MG63 (cell line): ENCODE measurements at places on chromosomes 12 and 14.

DNA sequence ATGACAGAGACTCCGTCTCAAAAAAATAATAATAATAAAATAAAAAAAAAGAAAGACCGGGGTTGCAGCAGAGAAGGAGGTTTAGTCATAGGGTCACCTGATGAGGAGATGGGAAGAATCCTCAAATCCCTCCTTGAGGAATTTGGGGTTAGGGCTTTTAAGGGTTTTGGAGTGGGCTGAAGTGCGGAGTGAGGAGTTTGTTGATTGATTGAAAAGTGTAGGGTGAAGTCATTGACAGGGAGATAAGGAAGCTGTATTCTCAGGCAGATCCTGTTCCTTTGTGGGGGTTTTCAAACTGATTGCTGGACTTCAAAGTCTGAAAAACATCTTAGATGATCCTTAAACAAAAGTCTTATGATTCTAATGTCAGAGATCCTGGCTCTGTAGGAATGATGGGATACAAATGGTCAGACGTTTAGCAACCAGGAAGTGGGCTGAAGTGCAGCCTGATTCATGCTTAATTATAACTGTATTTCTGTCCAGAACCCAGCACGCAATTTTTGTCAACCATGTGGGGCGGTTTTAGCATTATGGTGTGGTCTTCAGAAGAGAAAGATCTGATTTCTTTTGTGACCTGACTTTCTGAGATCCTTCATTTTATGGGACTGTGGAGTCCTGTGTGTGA lies 16.0 kb downstream of the FNTB start:
- DNase-seq, result no peak

- DNase-seq, result no peak
These were observed 9.7 kb downstream of the SCN8A start for GRCh38 chr12:51600721-51601120.

GRCh38 chr14:77177702-77178101 lies 3.9 kb upstream of the TMEM63C start:
- DNase-seq, result no peak

- no peak for DNase-seq
These were observed 8.7 kb upstream of the CLEC4E start for GRCh38 chr12:8549381-8549780.

- DNase-seq, result no peak
These were observed 173.9 kb downstream of the GXYLT1 start for GRCh38 chr12:41970744-41971143.

- no peak for DNase-seq
These were observed 564.0 kb downstream of the TRHDE start for GRCh38 chr12:72836194-72836593.

GRCh38 chr12:68951652-68952051 lies 18.7 kb upstream of the CPM start:
- no peak for DNase-seq

GRCh38 chr12:19530637-19531023 lies 91.3 kb downstream of the AEBP2 start:
- no peak for DNase-seq

GRCh38 chr12:123807670-123808069 lies 45.6 kb downstream of the DNAH10 start:
- no peak for DNase-seq

GRCh38 chr12:47209014-47209413 lies 129.3 kb upstream of the AMIGO2 start:
- DNase-seq, result no peak

- peak; percentile 14 for DNase-seq
These were observed 129.1 kb downstream of the PLXNC1 start for GRCh38 chr12:94277426-94278000.

DNA sequence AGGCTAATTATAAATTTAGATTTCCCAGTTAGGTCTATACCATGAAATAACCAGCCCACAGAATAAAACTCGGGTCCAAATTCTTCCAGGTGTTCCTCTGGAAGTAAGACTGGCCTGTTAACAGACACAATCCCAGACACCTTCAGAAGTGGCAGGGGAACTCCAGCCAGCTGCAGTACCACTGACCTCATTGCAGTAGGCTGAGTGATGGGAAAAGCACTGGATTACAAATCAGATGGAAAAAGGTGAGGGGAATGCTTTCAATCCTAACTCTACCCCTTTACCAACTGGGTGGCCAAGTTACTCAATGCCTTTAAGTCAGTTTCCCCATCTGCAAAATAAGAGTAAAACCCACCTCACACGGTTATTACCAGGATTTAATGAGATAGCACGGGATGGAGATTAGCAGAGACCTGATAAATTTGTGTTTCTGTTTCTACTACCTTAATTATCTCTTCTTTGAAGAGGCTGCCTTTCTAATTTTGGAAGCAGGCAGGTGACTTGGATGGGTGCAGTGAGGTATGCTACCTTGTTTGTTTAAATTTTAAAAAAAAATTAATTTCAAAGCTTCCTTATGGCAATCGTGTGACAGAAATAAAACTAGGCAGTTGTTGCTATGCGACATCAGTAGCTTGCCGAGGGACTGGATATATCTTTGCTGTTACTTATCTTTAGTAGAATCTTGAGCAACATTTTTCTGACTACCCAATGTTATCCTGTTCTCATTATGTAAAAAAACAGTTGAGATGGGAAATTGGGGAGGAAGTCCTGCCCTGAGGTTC lies 167.3 kb upstream of the GRIN2B start:
- no peak for DNase-seq

GRCh38 chr14:72594099-72594901 lies 299.6 kb downstream of the DPF3 start:
- DNase-seq, result no peak

DNA sequence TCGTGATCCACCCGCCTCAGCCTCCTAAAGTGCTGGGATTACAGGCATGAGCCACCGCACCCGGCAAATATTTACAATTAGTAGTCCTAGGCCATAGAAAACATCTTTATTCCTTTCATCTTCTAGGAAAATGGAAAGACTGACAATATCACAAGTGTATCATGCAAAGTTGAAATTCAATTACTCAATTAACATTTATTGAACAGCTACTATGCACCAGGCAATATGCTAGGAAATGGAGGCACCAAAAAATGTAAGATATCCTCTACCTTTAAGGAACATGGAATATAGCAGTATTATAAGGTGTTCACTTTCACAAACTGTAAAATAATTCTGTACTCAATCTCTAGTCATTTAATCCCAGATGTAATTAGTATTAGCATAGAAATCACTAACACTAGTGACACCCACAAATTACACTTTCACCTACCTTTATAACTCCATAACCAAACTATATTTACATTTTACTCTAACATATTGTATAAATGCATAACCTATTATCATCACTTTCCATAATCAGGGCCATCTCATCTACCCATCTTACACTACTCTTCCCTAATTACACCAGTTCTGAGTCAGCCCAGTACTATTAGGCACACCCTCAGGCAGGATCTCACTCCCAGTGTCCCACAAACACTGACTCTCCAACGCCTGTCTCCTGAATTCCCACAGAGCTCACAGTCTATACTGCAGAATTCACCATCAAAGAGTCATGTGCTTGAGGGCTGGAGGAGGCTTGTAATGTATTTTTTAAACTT lies 10.4 kb downstream of the CORO1C start:
- peak; percentile 43 for DNase-seq

DNA sequence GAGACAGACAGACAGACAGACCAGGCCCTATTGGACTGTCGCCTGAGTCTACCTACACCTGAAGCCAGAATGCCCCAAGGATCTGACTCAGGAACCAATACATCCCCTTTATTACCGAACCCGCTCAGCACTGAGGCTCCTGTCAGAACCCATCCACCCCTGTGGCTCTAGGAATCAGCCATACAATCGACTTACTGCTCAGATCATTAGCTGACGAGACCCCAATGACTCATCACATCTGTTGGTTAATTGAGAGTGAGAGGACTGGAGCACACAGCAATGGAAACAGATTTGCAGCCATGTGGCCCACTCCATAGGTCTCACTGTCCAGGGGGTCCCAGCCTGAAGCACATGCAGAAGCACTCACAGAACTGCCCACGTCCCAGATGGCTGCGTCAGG lies 15.2 kb downstream of the ITPK1 start:
- DNase-seq, result no peak

- DNase-seq, result no peak
These were observed 228.5 kb downstream of the VRK1 start for GRCh38 chr14:97025722-97026121.

- DNase-seq, result no peak
These were observed 24.7 kb upstream of the C14orf180 start for GRCh38 chr14:104554608-104555429.

DNA sequence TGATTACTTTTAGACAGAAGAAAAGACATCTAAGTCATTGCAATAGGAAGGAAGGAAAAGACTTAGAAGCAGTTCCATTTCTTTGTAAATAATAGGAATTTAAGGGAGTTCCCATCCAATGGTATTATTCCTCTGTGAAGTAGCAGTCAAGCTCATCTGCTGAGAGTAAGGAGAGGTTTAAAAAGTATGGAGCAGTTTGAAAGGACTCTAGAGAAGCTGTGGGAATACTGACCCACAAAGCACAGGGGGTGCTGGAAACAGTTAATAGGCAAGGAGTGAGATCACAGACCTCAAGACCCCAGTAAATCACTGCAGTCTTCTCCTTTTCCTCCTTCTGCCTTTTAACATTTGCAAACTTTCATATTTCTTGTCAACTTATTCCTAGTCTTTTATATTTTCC lies 428.5 kb downstream of the ADAMTS20 start:
- no peak for DNase-seq

- DNase-seq, result no peak
These were observed 245.7 kb downstream of the C12orf50 start for GRCh38 chr12:87783467-87783866.

DNA sequence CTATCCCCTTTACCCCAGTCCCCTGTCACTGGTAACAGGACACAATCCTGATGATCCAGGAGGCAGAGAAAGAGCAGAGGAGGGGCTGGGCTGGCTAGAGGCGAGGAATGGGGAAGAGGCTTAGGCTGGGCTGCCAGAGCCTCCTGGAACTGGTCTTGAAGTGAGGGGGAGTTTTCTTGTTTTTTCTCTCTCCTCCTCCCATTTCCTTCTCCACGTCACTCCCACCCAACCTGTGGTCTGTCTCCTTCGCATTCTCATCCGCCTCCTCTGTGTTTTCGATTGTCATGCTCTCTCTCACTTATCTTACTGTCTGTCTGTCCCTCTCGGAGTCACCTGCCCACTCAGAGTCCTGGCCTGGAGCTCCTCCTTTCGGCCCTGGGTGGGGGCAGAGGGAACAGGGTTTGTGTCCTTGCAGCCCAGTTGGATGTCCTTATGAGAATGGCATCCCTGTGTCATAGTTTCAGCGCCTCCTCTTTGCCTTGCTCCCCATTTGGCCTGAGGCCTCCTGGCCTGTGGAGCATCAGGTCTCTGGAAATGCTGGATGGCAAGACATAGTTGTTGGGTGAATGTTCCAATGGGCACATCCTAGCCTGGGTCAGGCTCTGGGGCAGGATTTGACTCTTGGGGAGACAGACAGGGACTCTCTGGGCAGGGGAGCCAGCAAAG lies 3.4 kb upstream of the KRT80 start:
- no peak for DNase-seq

GRCh38 chr14:27587103-27587502 lies 989.3 kb upstream of the NOVA1 start:
- DNase-seq, result no peak

GRCh38 chr12:118377884-118378470 lies 1.6 kb downstream of the SUDS3 start:
- DNase-seq, result no peak

GRCh38 chr12:94148739-94149118 lies 352 bp downstream of the PLXNC1 start:
- no peak for DNase-seq

DNA sequence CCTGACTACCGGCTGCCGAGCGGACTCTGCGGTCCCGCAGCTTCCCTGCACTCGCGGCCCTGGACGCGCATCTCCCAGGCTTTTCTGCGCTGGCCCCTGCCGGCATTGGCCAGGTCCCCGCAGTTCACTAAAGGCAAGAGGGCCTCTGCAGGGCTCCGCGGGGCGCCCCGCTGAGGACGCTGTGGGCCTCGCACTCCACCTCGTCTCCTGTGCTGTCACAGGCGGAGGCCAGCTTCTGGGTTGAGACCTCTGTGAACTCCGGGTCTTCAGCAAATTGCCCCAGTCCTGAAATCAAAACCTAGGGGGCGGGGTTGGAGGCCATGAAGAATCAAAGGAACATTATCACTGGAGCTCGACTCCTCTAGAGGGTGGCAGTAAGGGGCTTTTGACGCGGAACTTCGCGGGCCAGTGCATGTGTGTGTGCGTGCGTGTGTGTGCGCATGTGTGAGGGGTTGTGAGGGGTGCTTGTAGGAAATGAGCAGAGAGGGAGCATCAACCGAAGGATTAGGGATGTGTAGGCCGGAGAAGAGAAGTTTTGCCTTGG lies 68.5 kb upstream of the CAPRIN2 start:
- DNase-seq, result no peak

DNA sequence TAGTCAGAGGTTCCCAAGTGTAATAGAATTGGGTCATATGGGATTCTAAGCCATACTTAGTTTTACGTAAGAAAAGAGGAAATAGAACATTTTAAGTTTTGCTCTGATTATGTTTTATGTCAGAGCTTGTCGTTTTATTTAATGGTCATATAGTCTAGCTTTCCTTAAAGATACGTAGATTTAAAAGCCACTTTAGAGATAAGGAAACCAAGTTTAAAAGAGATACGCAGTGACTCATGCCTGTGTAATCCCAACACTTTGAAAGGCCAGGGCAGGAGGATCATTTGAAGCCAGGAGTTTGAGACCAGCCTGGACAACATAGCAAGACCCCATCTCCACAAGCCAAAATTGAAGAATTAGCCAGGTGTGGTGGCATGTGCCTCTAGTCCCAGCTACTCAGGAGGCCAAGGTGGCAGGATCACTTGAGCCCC lies 19.5 kb downstream of the MAPK1IP1L start:
- DNase-seq, result no peak

DNA sequence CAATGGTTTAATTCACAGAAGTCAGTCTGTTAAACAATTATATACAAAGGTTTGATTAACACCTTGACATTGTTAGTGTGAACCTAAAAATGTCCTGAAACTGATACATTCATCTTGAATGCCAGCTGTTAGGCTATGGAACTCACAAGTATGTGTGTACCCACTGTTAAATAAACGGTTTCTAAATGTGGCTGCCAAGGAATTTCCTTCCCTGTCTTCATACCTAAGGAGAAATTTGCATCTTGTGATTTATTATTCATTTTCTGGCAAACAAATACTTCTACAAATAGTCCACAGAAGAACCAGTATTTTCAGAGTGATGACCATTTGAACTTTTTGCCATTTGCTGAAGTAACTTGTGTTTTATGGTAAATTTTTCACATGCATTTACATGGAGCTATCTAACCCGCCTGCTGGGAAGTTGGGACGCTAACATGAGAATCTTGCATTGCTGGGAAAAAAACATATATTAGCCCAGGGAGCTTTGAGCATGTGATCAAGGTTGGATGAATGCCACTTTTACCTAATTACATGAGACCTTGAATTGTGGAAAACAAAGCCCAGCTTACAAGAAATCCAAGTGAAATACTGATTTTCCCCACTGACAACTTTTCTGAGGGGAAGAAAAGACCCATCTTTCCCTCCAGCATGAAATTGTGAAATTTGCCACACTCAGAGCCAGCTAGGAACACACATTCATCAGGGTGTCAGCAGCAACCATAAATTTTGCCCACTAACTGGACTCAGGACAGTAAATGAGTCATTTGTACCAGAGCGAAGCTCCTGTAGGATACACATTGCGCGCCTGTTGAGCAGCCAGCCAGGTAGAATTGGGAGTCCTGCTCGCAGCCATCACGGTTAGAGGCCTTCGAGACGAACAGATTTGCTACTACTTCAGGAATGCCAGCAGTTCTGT lies 118.0 kb downstream of the KICS2 start:
- DNase-seq, result no peak
